ENCODE measurements at places on chromosomes 5 and 9. TPM values are rescaled to one million over a fixed set of nuclear protein-coding genes. Genes with fewer than 3 reads are reported as not detected.

DNA sequence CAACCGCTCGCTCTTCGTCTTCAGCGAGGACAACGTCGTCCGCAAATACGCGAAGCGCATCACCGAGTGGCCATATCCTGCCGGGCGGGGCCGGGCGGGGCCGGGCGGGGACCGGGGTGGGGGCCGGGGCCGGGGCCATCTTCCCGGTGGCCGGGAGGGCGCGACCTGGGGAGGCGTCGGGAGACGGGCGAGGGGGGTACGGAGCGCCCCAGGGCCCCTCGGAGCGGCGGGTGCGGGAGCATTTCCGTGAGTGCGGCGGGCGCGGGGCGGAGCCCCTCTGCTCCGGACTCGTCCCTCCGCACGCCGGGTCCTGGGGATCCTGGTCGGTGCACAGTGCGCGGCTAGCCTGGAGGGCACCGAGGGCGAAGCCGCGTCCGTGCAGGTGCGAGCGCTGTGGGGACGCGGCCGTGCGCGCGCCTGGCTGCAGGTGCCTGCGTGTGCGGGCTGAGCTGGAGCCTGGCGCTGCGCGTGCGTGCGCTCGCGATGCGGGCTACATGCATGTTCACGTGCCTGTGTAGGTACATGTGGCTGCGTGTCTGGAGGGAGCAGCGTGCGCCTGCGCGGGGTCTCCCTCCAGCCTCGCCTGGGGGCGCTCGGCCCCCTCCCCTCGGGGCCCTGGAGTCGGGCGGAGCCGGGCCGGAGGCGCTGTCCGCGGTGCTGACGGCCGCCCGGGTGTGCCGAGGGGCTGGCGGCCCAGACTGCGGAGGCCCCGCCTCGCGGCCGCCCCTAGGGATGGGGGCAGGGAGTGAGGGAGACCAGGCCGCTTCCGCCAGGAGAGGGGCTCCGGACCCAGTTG, 762 bp downstream of the CACNA1B start:
- no peak for DNase-seq

DNA sequence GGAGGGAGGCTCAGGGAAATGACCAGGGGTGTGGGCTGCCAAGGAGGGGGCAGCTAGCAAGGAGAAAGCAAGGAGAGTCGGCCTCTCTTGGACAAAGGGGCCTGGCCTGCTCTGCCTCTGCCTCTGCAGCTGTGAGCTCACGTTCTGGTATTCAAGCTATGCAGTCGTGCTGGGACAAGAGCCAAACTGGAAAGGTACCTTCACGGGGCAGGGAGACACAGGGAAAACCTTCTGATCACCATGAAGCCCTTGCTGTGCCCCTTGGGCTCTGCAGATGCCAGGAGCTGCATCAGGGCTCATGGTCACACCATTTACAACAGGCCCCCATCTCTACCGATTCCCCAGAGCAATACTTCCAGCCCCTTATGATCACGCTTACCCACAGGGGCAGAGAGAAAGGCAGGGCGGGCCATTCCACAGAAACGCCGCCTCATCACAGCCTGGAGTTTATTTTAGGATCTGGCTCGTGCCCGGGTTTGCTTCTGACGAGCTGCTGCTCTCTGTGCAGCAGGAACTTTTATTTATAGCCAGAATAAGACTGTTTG, 63.2 kb downstream of the PRRT1B start:
- DNase-seq: no peak

DNA sequence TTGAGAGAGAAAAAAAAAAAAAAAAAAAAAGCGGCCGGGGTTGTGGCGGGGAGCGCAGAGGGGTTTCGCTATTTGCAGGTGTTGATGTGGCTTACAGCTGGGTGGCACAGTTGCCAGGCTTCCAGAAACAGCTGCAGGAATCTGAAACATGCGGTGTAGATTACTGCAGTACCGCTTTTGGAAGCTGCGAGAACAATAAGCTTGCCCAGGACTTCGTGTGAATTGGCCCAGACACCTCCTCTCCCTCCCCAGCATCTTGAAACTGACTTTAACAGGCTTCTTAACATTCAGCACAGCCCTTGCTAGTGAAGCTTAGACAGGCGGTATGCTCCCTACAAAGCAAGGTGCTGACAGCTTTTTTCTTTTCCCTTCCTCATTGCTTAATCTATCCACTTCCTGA, 104.0 kb downstream of the ATP10B start:
- DNase-seq: no peak

GRCh38 chr9:133057006-133057405, 4.8 kb upstream of the CEL start:
- DNase-seq: no peak

Gene CCDC183
- 0.26 TPM for total RNA-seq

Gene ANKRD18A
- 1.5 TPM for total RNA-seq

Gene PGM5
- not detected for total RNA-seq

Gene FSD1L
- total RNA-seq: 9.2 TPM
